GM13977 (cell line): ENCODE measurements at places on chromosomes 3 and 15.

DNA sequence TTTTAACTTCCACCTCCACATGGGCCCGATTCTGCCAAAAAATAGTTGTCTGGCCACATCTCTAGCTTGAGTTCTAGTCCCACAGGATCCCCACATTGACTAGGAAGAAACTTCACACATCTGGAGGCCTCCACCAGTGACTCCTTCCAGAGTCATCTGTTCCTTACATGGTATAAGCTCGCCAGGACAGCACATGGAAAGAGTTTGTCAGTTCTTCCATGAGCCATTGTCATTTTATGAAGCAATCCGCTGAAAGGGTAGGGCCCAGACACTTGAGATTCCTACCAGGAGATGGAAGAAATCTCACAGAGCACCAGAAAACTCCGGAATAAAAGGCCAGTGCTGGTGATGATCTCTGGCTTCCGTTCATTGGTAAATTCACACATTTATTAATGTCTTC lies 350.5 kb upstream of the ICE2 start:
- DNase-seq: no peak

DNA sequence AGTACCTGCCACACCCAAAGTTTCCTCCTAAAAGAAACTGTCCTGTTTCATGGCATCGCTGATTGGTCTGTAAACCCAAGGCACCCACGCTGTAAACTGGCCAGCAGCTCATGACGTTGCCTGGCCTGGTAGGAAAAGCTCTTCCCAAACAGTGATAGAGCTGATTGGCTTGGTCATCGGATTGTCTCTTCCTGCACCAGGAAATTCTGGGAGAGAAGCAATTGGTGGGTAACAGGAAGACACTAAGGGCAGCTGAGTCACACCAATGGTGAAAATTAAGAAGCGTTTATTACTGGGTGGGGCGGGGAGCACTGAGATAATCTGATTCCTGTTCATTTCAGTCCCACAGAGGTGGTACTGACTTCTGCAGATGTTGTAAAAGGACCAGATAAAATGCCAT lies 31.0 kb downstream of the KLHL6 start:
- no peak for DNase-seq

DNA sequence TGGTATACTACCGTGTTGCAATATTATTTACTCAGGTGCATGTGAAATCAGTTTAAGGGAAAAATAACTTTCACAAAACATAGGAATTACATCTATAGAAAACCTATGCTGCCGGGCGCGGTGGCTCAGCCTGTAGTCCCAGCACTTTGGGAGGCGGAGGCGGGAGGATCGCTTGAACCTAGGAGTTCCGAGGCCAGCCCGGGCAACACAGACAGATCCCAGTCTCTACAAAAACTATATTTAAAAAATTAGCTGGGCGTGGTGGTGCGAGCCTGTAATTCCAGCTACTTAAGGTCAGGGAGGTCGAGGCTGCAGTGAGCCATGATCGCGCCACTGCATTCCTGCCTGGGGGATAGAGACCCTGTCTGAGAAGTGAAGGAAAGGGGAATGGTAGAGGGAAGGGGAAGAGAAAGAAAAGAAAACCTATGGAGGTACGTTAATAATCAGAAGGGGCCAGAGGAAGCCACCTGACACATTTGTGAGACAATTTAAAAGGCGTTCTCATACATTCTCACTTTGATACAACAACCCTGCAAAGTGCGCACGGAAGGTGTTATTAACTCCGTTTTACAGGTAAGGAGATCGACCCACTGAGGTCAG lies 456 bp upstream of the TMEM62 start:
- DNase-seq: no peak

GRCh38 chr15:48435321-48435720 lies 104.1 kb downstream of the DUT start:
- no peak for DNase-seq

- DNase-seq: no peak
Observed at GRCh38 chr15:68449389-68449788, 17.4 kb upstream of the ITGA11 start.

DNA sequence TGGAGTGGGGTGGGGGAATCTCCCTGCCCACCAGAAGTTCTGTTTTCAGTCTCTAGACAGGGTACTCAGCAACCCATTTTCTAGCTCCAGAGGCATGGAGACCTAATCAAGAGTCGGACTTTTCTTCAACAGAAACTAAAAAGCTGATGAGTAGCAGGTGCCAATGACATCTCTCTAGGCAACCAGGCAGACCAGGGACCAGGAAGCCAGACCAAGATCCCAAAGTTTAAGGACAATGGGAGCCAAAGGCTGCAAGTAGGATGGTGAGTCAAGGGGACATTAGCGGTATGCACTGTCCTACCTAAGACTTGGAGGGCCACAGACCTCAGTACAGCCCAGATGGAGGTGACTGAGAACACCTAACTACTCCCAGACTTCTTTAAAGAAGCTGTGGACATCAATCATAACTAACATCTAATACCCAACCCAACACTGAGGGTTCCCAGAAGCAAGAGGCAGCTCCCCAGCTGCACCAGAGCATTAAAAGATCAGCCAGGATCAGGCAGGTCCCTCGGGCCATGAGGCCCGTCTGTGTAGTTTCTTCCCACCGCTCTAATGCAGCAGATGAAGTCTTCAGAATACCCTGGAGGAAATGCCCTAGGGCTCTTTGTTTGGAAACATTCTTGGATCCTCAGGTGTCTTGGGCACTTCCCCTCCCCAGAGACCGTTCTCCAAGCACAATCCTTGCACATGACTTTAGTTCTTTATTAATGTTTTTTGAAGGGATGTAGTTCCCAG lies 979 bp downstream of the CCDC71 start:
- DNase-seq: peak; percentile 53

DNA sequence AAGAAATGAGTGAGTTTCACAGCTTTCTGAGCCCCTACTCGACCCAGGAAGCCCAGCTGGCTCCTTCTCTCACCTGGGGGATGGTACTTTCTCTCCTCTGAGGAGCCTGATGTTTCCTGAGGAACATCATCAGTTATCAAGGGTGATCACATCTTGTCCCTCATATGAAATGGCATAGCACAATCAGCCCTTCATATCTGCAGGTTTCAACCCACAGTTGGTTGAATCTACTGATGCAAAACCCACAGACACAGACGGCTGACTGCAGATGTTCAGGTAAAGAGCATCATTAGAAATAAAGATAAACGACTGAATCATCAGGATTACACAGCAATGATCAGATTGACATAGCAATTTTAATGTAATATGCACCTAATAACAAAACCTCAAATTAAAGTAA lies 93.6 kb upstream of the OSTN start:
- DNase-seq: no peak

- no peak for DNase-seq
Observed at GRCh38 chr15:67678993-67679392, 136.5 kb downstream of the MAP2K5 start.

- no peak for DNase-seq
Observed at GRCh38 chr3:133940536-133940935, 44.9 kb upstream of the RAB6B start.

DNA sequence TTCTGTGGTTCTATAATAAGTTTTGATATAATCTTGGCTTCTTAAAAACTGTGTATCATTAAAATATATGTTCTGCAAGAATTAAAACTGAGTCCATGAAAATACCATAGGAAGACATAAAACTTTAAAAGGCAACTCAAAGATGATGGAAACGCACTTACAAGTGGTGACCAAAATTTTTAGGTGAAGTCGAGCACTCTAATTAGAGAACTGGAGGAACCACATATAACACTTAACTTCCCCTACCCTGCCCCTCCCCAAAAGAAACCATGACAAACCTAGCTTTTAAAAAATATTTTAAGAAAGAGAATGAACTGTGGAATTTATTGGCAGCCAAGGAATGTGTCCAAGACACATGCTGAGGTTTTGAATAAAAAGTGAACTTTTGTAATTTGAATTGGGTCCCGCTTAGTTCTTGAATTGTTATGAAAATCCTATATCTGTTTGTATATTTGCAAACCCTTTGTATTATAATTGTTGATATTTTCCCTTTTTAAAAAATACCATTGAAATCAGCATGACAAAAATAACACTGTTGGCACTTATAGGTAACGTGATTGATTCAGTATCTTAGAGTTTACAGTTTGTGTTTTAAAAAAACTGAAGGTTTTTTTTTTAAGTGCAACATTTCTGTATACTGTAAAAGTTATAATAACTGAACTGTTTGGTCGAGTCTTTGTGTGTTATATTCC lies 7.7 kb downstream of the NR2F2 start:
- DNase-seq: no peak

- DNase-seq: no peak
Observed at GRCh38 chr3:150264561-150265279, 143.4 kb upstream of the TSC22D2 start.
